ENCODE measurements at places on chromosomes 2 and 18.

- no peak for DNase-seq
- H3K4me3 ChIP-seq = no peak overlapping the region
- no peak overlapping the region for H3K27ac ChIP-seq
- no peaks in the 10 kb centered on the region for H3K36me3 ChIP-seq
- no peaks in the 10 kb centered on the region for H3K4me1 ChIP-seq
Observed at GRCh38 chr2:161101406-161101805, 58.8 kb upstream of the TANK start.

- no peaks in the 10 kb centered on the region for H3K27me3 ChIP-seq
- no peaks in the 10 kb centered on the region for H3K36me3 ChIP-seq
- no peak for DNase-seq
- no peak overlapping the region for H3K27ac ChIP-seq
- H3K4me1 ChIP-seq = no peaks in the 10 kb centered on the region
Observed at GRCh38 chr2:12348216-12348615, 368.5 kb upstream of the TRIB2 start.

DNA sequence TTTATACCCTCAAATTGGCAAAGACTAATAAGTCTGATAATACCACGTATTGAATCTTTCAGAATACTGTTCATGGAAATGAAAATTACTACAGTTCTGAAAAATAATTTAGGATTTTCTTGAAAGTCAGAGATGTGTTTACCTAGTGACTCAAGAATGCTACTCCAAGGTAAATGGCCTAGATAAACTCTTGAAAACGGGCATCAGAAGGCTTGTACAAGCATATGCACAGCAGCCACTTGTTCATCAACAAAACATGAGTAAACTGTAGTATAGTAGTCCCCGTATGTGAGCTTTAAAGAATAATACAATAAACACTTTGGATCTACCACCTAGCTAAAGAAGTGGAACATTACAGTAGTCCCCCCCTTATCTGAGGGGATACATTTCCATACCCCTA is 157.5 kb downstream of the THADA start:
- no peak overlapping the region for H3K27ac ChIP-seq
- DNase-seq = no peak
- no peaks in the 10 kb centered on the region for H3K36me3 ChIP-seq
- H3K27me3 ChIP-seq = no peaks in the 10 kb centered on the region
- H3K4me1 ChIP-seq = peaks cover 4% of the 10 kb centered on the region

- no peak for DNase-seq
- no peaks in the 10 kb centered on the region for H3K27me3 ChIP-seq
- H3K27ac ChIP-seq = no peak overlapping the region
- H3K36me3 ChIP-seq = no peaks in the 10 kb centered on the region
- no peaks in the 10 kb centered on the region for H3K4me1 ChIP-seq
Observed at GRCh38 chr2:157902692-157903091, 26.6 kb upstream of the ACVR1 start.

DNA sequence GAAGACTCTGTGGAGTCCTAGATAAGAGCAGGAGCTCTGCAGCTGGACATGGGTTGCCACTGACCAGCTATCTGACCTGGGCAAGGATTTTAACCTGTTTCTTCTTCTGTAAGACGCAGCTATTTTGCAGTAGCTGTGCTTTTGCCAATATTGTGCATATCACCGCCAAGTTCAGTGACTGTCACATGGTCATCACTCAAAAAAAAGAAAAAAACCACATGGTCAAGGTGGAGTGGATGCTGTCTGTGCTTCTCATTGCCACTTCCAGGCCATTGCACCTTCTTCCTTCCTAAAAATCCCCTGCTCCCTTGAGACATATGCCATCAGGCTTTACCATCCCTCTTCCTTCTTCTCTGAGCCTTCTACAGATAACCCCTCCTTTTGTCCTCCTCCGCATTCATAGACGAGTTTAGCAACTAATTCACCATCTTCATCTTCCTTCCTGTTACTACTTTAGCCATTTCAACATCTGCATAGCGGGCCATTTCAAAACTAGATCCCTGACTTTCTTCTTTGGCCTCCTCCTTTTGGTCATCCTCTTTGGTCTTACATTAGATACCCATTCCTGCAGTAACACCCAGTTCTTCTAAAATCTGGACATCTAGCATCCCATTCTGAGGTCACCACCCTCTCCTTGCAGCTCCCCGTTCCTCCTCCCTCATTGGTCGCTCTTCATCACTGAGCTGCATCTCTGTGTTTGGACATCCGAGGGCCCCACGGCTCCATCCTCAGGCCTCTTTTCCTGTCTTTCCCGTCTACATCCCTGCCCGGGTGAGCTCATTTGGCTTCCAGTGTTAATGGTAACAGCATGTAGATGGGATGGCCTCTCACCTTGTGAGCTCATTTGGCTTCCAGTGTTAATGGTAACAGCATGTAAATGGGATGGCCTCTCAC is 17.8 kb downstream of the RNF144A start:
- no peak overlapping the region for H3K27ac ChIP-seq
- no peaks in the 10 kb centered on the region for H3K36me3 ChIP-seq
- DNase-seq = peak; percentile 17
- H3K4me3 ChIP-seq = no peak overlapping the region
- no peaks in the 10 kb centered on the region for H3K4me1 ChIP-seq

GRCh38 chr2:159755788-159756187 is 42.2 kb downstream of the CD302 start:
- H3K27ac ChIP-seq = no peak overlapping the region
- H3K4me3 ChIP-seq = no peak overlapping the region
- no peak for DNase-seq
- H3K4me1 ChIP-seq = peaks cover 2% of the 10 kb centered on the region

DNA sequence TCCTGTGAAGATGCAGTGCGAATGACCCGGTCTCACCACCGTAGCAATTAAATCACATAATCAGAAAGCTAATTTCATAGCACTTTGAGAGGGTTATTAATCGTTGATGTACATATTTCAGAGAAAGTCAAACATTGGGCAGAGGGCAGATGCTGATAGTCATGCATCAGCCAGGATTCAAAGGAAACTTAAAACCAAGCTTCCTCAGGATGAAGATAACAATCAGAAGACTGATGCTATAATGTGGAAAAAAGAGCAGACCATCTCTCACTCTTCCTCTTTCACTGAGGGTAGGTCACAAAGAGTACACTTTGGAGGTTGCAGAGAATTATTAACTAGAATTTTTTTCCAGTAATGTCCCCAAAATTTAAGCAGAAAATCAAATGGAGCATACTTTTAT is 1027.7 kb upstream of the ZEB2 start:
- no peak for DNase-seq
- H3K27ac ChIP-seq = no peak overlapping the region
- H3K4me1 ChIP-seq = no peaks in the 10 kb centered on the region
- H3K27me3 ChIP-seq = no peaks in the 10 kb centered on the region

GRCh38 chr18:48325115-48325665 is 84.0 kb downstream of the ZBTB7C start:
- DNase-seq = no peak
- no peak overlapping the region for H3K4me3 ChIP-seq
- no peak overlapping the region for H3K27ac ChIP-seq
- no peaks in the 10 kb centered on the region for H3K27me3 ChIP-seq
- H3K36me3 ChIP-seq = no peaks in the 10 kb centered on the region
- H3K4me1 ChIP-seq = no peaks in the 10 kb centered on the region

GRCh38 chr2:11753886-11754699 is 7.7 kb downstream of the LPIN1 start:
- H3K27me3 ChIP-seq = no peaks in the 10 kb centered on the region
- H3K27ac ChIP-seq = peak overlapping the region; percentile 51
- H3K4me3 ChIP-seq = no peak overlapping the region
- DNase-seq = no peak
- H3K36me3 ChIP-seq = no peaks in the 10 kb centered on the region

DNA sequence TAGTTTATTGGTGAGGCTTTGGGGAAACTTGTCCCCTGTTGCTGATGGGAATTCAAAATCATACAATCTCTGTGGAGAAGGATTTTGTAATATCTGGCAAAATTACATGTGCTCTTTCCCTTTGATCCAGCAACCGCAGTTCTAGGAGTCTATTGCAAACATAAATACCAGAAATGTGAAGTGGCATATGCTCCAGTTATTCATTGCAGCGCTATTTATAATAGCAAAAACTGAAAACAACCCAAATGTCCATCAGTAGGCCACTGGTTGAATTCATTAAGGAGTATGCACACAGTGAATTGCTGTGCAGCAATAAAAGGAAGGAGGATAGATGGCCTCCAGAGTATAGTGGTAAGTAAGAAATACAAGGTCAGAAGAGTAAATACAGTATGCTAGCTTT is 76.5 kb downstream of the HNRNPLL start:
- peaks cover 5% of the 10 kb centered on the region for H3K4me1 ChIP-seq
- H3K36me3 ChIP-seq = no peaks in the 10 kb centered on the region
- H3K4me3 ChIP-seq = no peak overlapping the region

DNA sequence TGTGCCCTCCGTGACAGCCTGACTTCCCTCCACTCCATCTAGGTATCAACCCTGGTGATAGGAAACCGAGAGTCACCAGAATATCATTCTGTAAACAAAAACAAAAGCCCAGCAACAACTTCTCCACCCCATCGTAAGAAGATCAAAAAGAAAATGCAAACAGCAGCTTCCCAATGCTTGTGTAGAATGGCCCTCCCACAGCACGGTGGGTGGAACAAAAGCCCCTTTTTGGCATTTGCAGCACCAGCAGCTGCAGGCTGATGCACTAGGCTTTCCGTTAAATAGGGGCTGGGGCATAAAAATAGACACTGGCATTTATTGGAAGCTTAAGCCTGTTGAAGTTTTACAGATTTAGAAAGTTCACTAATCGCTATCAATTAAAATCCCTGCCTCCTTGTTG is 513.0 kb downstream of the GALR1 start:
- H3K36me3 ChIP-seq = no peaks in the 10 kb centered on the region
- no peaks in the 10 kb centered on the region for H3K4me1 ChIP-seq
- H3K27ac ChIP-seq = no peak overlapping the region
- H3K27me3 ChIP-seq = peaks cover 7% of the 10 kb centered on the region
- DNase-seq = no peak

DNA sequence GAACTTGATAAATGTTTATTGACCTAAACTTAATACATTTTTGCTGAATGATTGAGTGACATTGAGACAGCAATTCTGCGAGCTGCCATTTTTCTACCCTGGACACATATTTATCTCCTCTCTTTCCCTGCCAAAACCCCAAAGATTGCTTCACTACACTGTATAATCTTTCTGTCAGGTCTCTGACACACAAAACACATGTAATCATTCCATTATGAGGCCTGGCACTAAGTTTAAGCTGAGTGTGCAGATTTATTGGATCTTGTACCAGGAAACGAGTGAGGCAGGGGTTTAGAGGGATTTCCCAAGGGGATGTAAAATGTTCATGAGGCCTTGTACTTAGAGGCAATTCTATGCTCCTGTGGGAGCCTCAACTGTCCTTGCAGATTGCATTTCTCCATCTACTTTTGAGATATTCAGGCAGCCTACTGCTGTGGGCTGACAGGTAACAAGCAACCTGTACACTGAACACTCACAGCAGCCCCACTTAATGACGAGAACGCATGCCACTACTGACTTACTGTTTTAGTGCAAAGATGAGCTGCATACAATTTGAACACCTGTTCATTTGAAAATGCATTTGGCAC is 13.7 kb upstream of the OSR1 start:
- no peaks in the 10 kb centered on the region for H3K27me3 ChIP-seq
- H3K27ac ChIP-seq = no peak overlapping the region
- H3K36me3 ChIP-seq = no peaks in the 10 kb centered on the region
- H3K4me3 ChIP-seq = no peak overlapping the region

DNA sequence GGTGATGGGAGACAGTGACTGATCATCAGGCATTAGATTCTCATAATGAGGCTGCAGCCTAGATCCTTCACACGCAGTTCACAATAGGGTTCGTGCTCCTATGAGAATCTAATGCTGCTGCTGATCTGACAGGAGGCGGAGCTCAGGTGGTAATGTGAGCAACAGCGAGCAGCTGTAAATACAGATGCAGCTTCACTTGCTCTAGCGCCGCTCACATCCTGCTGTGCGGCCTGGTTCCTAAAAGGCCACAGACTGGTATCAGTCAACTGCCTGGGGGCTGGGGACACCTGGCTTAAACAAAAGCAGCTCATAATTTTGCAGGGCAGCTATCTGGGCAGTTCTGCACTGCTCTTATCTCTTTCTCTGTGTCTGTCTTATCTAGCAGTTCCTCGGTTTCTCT is 20.4 kb upstream of the CD226 start:
- H3K36me3 ChIP-seq = no peaks in the 10 kb centered on the region
- no peaks in the 10 kb centered on the region for H3K4me1 ChIP-seq
- no peak overlapping the region for H3K27ac ChIP-seq
- no peaks in the 10 kb centered on the region for H3K27me3 ChIP-seq

DNA sequence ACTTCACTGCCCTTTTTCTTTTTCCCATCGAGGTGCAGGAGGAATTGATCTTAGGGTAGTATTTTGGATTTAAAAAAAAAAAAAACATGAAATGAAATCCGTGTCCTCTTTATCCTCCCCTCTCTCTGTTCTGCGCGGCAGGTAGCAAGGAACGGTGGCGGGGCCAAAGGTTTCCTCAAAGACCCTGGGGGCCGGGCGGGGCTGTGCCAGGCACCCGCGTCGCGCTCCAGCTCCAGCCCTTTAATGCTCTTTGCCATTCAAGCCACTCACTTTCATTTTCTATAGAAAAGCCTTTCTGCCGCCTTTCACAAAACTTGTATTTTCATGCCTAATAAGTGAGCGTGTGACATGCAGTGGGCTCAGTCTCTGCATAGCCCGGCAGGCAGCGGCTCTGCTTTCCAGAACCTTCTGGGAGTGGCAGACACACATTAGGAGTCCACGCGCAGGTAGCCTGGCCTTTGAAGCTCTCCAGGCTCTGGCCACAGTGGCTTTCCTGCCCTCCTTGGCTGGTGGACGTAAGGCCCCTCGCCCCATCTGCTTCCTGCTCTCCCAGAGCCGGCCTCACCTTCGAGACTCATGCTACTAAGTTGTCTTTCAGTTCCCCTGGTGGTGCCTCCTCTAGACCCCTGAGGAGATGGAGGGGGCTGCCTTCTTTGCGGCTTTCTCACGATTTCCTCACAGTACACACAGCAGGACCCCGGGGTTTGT is 41.7 kb downstream of the AGAP1 start:
- H3K27me3 ChIP-seq = no peaks in the 10 kb centered on the region
- peaks cover 5% of the 10 kb centered on the region for H3K4me1 ChIP-seq
- no peaks in the 10 kb centered on the region for H3K36me3 ChIP-seq
- no peak overlapping the region for H3K27ac ChIP-seq
- no peak for DNase-seq

DNA sequence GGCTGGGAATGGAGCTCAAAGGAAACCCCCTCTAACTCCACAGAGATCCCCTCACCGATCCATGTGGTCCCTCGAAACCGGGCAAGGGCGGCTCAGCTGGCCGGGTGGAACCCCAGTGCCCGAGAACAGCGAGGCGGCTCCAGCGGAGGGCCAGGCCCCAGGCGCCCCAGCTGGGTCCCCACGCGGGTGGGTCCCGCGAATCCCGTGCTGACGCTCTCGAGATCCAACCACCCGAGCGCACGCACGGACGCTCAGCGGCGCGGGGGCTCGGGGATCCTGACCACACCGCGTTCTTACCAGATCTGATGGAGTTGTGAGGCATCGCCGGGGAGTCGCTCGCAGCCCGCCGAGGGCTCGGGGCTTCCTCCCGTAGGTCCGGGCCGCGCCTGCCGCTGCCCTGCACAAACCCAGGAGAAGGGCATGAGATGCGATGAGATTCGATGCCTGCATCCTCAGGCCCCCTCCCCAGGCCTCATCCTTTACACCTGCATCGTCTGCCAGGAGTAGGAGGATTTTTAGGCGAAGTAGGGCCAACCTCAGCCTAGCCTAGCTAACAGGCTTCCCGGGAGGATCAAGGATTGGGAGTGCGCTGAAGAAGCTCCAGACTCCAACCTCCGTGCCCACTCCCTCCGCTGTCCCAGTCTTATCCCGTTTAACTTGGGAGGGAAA is 514 bp downstream of the PAX8 start:
- peaks cover 22% of the 10 kb centered on the region for H3K4me1 ChIP-seq
- DNase-seq = no peak
- no peak overlapping the region for H3K4me3 ChIP-seq
- H3K27me3 ChIP-seq = peaks cover 5% of the 10 kb centered on the region

Data from liver (tissue), 10 donors.